H7 (cell line): ENCODE measurements at places on chromosomes 12 and 14.

GRCh38 chr12:11840366-11840765 lies 190.9 kb downstream of the ETV6 start:
- DNase-seq = no peak

- DNase-seq = no peak
Measured at GRCh38 chr12:71771069-71771468, 16.4 kb downstream of the RAB21 start.

GRCh38 chr14:52078095-52078531 lies 9.3 kb upstream of the NID2 start:
- DNase-seq = no peak

DNA sequence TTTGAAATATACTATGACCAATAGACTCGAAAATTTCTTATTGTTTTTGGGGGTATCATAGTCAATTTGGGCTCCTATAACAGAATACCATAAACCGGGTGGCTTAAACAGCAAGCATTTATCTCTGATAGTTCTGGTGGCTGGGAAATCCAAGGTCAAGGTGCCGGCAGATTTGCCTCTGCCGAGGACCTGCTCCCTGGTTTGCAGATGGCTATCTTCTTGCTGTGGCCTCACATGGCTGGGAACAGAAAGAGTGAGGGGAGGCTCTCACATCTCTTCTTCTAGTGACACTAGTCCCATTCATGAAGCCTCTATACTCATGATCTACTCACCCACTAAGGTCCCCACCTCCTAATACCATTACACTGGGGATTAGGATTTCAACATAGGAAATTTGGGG lies 70.7 kb downstream of the BORCS5 start:
- no peak for DNase-seq

DNA sequence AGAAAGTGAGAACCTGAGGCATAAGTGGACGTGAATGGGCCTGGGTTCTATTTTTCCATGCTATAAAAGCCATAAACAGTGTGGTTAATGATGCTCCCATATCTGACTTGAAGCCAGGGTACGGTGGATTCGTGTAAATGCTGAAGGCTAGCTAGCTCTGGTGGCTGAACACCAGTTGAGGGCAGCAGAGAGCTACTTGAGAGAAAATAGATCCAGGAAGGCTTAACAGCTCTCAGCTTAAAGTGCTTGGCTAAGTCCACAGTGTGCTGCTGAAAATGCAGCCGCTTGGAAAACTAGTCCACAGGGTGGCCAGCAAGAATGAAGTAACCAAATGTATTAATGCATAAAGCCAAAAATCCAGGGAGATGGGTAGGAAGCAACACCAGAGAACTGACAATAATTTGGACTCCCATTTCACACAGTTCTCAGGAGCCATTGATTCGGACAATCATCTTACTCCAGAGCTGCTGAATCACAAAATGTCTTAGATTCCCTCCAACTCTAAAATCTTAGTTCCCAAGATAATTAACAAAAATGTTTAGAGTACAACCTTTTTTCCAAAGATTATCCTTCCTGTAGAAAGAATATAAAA lies 15.0 kb upstream of the FOXG1 start:
- peak; percentile 71 for DNase-seq

- DNase-seq = no peak
Measured at GRCh38 chr12:115946092-115946491, 331.4 kb downstream of the MED13L start.

DNA sequence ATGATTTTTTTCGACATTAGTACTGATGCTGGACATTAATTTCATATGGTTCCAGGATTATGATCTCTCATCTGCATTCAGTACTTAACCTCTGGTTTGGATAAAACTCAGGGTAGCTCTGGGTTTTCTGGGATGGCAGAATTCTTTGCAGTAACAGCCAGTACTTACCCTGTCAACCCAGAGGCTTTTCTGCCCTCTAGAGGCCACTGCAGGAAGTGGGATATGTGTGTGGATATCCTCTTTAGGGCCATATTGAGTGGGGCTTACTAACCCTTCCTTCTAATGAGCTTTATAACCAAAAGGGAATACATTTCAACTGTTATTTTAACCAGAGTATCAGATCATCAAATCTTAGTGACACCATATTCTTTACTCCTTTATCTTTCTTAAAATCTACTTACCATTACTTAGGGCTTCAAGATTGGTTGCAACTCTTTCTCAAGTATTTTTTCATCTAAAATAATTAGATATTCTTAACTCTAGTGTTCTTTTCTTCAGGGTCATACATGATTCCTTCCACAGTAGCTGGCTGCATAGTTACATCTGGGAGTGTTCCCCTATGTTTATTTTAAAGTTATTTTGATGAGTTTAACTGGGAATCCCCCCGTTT lies 488.0 kb upstream of the STXBP6 start:
- peak; percentile 61 for DNase-seq

- no peak for DNase-seq
Measured at GRCh38 chr14:37083599-37083998, 88.8 kb downstream of the SLC25A21 start.

- DNase-seq = no peak
Measured at GRCh38 chr14:102084931-102085330, 1.9 kb downstream of the HSP90AA1 start.

DNA sequence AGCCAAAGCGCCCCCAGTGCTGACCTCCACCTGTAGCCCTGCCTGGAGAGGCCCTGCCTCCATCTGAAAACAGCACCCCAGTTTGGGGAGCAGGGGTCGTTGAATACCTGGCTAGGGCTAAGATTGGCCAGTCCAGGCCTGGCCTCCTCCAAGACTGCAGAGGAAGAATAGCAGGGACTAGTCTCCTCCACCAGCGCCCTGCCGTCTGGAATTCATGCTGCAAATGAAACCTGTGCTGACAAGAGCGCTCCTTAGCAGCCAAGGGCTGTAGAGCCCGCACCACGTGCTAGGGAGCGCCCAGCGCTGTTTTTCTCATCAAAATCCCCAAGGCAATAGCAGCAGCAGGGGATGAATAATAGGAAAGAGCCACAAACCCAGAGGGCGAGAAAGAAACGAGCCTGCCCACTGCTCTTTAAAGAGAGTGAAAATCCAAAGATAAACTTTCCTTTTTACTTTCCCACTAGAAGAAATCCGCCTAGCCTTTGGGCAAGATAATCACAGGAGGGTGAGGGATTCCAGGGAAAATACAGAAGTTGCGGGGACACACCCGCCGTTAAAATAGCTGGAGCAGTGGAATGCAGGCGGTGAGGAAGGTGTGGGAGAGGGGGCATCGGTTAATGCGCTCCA lies 3.3 kb downstream of the COL2A1 start:
- peak; percentile 82 for DNase-seq

DNA sequence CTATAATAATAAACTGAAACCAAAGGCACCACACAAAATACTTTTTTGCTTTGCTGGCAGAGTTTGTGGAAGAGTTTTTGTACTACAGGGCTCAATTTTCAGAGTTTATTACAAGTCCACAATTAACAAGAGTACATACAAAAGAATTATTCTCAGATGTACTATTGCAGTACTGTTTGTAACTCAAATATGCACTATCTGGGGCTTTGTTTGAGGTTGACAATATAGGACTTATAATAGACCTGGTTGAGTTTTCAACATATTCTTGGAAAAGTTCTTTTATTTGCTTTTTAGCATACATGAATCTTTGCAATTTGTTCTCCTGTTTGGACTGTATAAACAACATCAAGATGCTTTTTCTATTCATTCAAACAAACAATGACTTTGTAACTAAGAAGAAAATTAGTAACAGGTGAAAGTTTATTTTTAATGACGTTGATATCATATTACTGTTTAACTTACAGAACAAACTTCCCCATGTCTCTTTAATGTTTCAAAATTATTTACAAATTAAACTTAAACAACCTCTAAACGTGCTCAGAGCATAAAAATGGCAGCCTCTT lies 407.4 kb upstream of the PRICKLE1 start:
- no peak for DNase-seq

- DNase-seq = peak; percentile 26
Measured at GRCh38 chr14:65791191-65791981, 378.9 kb downstream of the FUT8 start.
